Activated naive CD8-positive, alpha-beta T cell treated with anti-CD3 and anti-CD28 coated beads, Interleukin-2, amount 10 ng/mL, durations not matched to agents 7 days and 5 days (primary cell): ENCODE measurements at places on chromosomes 2 and 18. TPM values are rescaled to one million over a fixed set of nuclear protein-coding genes. Genes with fewer than 3 reads are reported as not detected.

DNA sequence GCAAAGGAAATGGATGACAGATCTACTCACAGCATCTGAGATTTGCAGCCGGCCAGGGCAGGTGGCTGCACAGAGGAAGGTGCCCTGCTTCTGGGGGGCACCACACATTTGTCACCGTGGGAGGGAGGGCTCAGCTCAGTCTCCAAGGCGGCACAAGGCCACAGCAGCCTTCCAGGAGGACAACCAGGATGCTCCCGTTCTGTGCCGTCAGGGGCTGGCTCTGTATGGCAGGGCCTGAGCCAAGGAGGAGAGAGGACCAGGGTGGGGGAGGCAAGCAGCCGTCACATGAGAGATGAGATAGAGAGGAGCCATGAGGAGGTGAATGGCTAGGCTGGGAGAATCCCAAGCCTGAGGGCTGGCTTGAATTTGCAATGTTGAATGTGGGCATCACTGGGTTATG is 4.6 kb upstream of the BOK start:
- no peak overlapping the region for H3K27ac ChIP-seq
- DNase-seq = no peak
- H3K4me3 ChIP-seq = no peak overlapping the region
- H3K4me1 ChIP-seq = peaks cover 7% of the 10 kb centered on the region
- peaks cover 28% of the 10 kb centered on the region for H3K27me3 ChIP-seq

SPC25 gene
- 40.0 TPM for total RNA-seq

SERPINB10 gene
- not detected for total RNA-seq

SCN7A gene
- not detected for total RNA-seq

- no peaks in the 10 kb centered on the region for H3K4me1 ChIP-seq
- no peaks in the 10 kb centered on the region for H3K36me3 ChIP-seq
- no peak overlapping the region for H3K27ac ChIP-seq
- H3K27me3 ChIP-seq = no peaks in the 10 kb centered on the region
- no peak overlapping the region for H3K4me3 ChIP-seq
- no peak for DNase-seq
These were observed 33.7 kb upstream of the ACVR1C start for GRCh38 chr2:157662401-157662800.

AGXT gene
- total RNA-seq = not detected

MPP4 gene
- total RNA-seq = not detected

GRCh38 chr18:44816050-44816449 is 135.4 kb downstream of the SETBP1 start:
- H3K4me3 ChIP-seq = no peak overlapping the region
- peaks cover 10% of the 10 kb centered on the region for H3K27me3 ChIP-seq
- no peak for DNase-seq

CRACDL gene
- 0.61 TPM for total RNA-seq

DNA sequence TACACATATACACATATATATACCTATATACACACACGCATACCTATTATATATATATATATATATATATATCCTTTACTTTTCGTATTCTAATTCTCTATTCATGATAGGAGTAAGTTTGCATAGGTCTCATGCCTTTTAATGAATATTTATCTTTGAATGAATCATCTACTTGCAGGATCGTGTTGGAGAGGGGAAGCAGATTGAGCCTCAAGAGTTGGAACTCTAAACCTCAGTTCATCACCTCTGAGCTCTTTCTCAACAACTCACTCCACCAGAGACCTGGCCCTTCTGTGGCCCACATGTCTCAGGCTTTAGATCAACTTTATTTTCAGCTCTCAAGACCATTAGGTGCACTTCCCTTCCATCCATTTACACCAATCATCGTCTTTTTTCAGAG is 490.4 kb upstream of the ID2 start:
- H3K4me1 ChIP-seq = no peaks in the 10 kb centered on the region
- H3K27me3 ChIP-seq = peaks cover 18% of the 10 kb centered on the region
- no peak for DNase-seq
- H3K36me3 ChIP-seq = no peaks in the 10 kb centered on the region

DNA sequence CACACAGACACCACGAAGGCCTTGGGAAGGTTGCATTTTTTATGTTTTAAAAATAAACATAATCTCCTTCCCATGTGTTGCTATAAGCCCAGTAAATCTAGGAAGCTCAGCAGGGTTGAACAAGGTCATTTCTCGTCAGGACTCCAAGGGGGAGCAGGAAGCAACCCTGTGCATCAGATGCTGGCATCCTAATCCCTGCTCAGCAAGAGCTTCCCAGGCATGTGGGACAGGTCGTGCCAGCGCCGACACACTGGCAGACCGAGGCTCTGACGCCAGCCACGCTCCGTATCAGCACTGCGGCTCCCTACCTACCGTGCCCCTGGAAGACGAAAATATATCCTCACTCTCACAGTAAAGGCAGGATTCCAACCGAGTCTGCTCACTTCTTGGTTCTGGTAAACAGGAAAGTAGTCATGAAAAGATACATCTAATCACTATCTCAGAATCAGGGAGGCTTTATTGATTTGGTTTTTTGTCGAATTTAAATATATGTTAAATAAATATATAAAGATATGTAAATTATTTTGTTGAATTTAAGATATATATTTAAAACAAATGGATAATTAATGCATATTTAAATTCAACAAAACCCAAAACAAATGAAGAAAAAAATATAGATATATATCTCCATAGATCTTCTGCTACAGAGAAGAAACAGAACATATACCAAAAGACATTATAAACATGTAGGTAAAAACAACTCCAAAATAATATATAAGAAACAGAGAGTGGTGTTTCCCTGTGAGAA is 61.4 kb downstream of the TXNL1 start:
- H3K27ac ChIP-seq = no peak overlapping the region
- H3K4me1 ChIP-seq = no peaks in the 10 kb centered on the region
- no peaks in the 10 kb centered on the region for H3K36me3 ChIP-seq

- no peaks in the 10 kb centered on the region for H3K36me3 ChIP-seq
- no peak overlapping the region for H3K27ac ChIP-seq
- peaks cover 8% of the 10 kb centered on the region for H3K27me3 ChIP-seq
These were observed 143.2 kb downstream of the TPGS2 start for GRCh38 chr18:36685580-36685979.

LIPG gene
- not detected for total RNA-seq

DSG2 gene
- 0.25 TPM for total RNA-seq

DNA sequence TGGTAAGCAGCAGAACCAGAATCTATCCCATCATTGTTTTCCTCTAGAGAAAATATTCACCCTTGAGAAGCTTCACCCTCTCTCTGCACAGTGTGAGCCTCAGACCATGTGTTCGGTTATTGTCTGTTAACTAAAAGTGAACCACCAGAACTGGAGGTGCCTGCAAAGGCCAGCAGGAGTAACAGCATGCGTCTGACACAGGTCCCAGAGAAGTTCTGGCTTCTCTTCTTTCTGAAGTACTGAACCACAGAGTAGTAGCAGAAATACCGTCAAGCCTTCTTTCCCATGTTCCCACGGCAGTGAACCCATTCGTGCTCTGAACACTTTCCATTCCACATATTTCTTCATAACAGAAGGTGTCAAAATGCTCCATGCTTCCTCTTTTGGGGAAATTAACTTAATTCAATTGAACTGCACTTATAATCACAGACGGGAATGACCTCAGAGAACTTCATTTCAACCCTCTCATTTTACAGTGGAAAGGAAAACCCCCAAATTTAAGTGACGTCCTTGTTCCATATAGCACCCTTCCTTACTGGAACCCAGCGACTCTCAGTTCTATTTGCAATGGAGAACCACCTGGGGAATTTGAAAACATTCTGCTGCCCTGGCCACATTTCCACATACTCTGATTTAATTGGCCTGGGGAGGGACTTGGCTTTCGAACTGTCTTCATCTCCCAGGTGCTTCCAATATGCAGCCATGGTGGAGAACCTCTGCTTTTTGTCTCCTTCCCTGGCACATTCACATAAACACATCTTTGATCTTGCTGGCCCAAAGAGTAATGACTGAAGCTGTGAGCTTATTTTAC is 519.1 kb downstream of the RNF144A start:
- H3K4me1 ChIP-seq = peaks cover 42% of the 10 kb centered on the region
- H3K27ac ChIP-seq = peak overlapping the region; percentile 80
- H3K4me3 ChIP-seq = no peak overlapping the region
- no peaks in the 10 kb centered on the region for H3K27me3 ChIP-seq
- H3K36me3 ChIP-seq = peaks cover 54% of the 10 kb centered on the region

STARD6 gene
- total RNA-seq = not detected

EMILIN1 gene
- total RNA-seq = 0.91 TPM

DNA sequence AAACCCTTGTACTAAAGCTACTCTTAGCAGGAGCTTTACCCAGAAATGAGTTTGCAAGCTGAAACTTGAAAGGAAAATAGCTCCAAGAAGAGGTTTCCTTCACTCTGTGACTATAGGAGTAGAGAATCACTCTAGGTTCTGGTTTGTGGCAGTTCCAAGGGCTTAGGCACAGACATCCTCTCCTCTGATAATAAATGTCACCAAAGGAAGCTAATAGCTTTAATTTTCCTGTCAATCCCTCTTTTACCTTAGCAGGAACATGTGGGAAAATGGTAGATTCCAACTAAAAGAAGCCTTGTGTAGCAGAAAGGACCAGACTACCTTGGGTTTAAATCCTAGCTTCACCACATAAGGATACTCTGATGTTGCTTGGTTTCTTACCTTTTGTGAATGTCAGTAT is 104.0 kb downstream of the FSHR start:
- no peaks in the 10 kb centered on the region for H3K4me1 ChIP-seq
- no peak for DNase-seq
- no peak overlapping the region for H3K4me3 ChIP-seq
- H3K27ac ChIP-seq = no peak overlapping the region

ADAM23 gene
- total RNA-seq = 1.7 TPM

- no peaks in the 10 kb centered on the region for H3K4me1 ChIP-seq
- no peaks in the 10 kb centered on the region for H3K36me3 ChIP-seq
- H3K4me3 ChIP-seq = no peak within 1 kb of the TSS
- peaks cover 4% of the 10 kb centered on the region for H3K27me3 ChIP-seq
These were observed at the start of gene DTNA for GRCh38 chr18:34709750-34710441. DTNA (plus strand) TSS chr18:34710298; CDS start chr18:34755977, 45,679 bp downstream.

- H3K4me1 ChIP-seq = peaks cover 29% of the 10 kb centered on the region
- H3K27me3 ChIP-seq = no peaks in the 10 kb centered on the region
- no peak for DNase-seq
These were observed 59.7 kb downstream of the WDSUB1 start for GRCh38 chr2:159226608-159227385.

DNA sequence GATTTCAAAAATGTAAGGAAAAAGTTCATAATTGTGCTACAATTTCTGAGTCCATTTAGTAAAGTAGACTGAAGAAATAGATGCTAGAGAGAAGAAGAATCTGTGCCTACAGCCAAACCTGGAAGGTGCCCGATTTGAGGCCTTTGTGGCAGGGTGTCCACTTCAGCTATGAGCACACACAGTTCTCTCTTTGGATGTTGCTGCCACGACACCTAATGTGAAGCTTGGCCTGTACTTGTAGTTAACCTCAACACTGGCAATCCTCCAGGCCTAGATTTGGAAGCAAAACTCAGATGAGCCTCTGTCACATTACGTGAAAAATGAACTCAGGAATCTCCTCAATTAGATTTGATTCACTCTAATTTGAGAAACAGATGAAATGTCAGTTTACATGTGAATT is 90.1 kb upstream of the LRP1B start:
- no peak for DNase-seq
- no peak overlapping the region for H3K4me3 ChIP-seq
- H3K36me3 ChIP-seq = no peaks in the 10 kb centered on the region

LRATD1 gene
- total RNA-seq = not detected

- H3K4me3 ChIP-seq = no peak overlapping the region
- peaks cover 3% of the 10 kb centered on the region for H3K27me3 ChIP-seq
- H3K36me3 ChIP-seq = no peaks in the 10 kb centered on the region
These were observed 144.7 kb downstream of the COL6A3 start for GRCh38 chr2:237269138-237269875.

- H3K36me3 ChIP-seq = no peaks in the 10 kb centered on the region
- H3K4me1 ChIP-seq = peaks cover 4% of the 10 kb centered on the region
- no peak overlapping the region for H3K27ac ChIP-seq
- H3K4me3 ChIP-seq = no peak overlapping the region
- DNase-seq = no peak
These were observed 7.9 kb downstream of the ALPP start for GRCh38 chr2:232386490-232386739.

DNA sequence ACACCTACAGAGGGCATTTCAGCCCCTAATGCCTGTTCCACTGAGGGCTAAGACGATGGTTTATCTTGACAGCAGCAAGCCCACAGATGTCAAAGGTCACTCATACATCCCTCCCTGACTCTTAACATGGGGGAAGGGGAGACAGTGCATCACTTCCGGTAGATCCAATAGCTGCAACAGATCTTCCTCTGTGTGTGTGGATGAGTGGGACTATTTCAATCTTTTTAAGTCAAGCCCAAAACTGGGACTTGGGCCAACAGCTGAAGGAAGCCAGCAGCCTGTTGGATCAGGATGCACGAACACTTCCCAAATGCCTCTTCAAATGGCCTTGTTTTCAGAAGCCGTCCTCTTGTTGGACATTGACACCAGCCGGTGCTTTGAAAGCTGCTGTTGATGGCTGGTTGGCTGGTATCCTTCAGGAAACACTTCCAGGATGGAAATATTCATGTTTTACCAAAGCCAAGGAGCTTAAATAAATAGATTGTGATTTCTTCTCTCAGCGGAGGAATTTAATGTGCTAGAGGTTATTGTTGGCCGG is 59.2 kb downstream of the IL1R2 start:
- H3K36me3 ChIP-seq = no peaks in the 10 kb centered on the region
- peaks cover 7% of the 10 kb centered on the region for H3K4me1 ChIP-seq
- H3K27ac ChIP-seq = no peak overlapping the region
- H3K4me3 ChIP-seq = no peak overlapping the region

TLX2 gene
- 0.88 TPM for total RNA-seq

CRYGD gene
- total RNA-seq = not detected

DNA sequence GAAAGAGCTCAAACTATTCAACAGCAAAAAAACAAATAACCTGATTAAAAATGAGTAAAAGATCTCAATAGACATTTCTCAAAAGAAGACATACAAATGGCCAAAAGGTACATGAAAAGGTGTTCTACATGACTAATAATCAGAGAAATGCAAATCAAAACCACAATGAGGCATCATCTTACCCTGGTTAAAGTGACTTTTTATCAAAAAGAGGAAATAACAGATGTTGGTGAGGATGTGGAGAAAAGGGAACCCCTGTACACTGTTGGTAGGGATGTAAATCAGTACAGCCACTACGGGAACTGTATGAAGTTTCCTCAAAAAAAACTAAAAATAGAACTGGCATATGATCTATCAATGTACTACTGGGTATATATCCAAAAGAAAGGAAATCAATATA is 39.8 kb upstream of the TMEM163 start:
- H3K4me1 ChIP-seq = peaks cover 2% of the 10 kb centered on the region
- no peak overlapping the region for H3K27ac ChIP-seq
- no peak overlapping the region for H3K4me3 ChIP-seq
- DNase-seq = no peak
- H3K36me3 ChIP-seq = peaks cover 2% of the 10 kb centered on the region

GRCh38 chr2:220687231-220687843 is 884.8 kb downstream of the EPHA4 start:
- H3K4me3 ChIP-seq = no peak overlapping the region
- DNase-seq = peak; percentile 35
- H3K27me3 ChIP-seq = peaks cover 4% of the 10 kb centered on the region
- no peaks in the 10 kb centered on the region for H3K36me3 ChIP-seq
- no peaks in the 10 kb centered on the region for H3K4me1 ChIP-seq

CDC42EP3 gene
- total RNA-seq = 39.5 TPM

- H3K27me3 ChIP-seq = no peaks in the 10 kb centered on the region
- no peaks in the 10 kb centered on the region for H3K4me1 ChIP-seq
- H3K27ac ChIP-seq = no peak overlapping the region
- no peaks in the 10 kb centered on the region for H3K36me3 ChIP-seq
- DNase-seq = no peak
These were observed 28.5 kb upstream of the NPAS2 start for GRCh38 chr2:100791294-100791935.

AFF3 gene
- 2.2 TPM for total RNA-seq

GRCh38 chr2:375956-376307 is 88.0 kb upstream of the ALKAL2 start:
- H3K4me3 ChIP-seq = no peak overlapping the region
- H3K4me1 ChIP-seq = no peaks in the 10 kb centered on the region
- DNase-seq = no peak
- H3K27me3 ChIP-seq = peaks cover 26% of the 10 kb centered on the region

NDC80 gene
- 66.0 TPM for total RNA-seq

OSBPL6 gene
- 0.20 TPM for total RNA-seq
